ENCODE measurements at places on chromosomes 4 and X.

GRCh38 chr4:4339504-4340085 is 47.3 kb upstream of the NSG1 start:
- DNase-seq, result no peak

DNA sequence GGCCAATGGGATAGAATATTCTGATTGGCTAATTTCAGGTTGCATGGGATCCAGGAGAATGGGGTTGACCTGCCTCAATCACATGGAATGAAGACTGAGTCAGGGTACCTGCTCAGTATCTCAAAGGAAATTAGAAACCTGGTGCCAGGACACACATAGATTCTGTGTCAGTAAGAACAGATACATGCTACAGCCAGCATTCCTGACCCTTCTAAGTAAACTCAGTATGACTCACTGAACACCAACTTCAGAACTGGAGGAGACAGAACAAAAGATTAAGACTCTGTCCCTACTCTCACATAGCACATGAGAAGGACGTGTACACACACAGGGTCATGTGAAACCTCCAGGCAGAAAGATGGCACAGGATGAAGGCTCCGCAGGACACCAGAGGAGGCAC is 54.5 kb downstream of the FAM184B start:
- DNase-seq, result no peak

- no peak for DNase-seq
Observed at GRCh38 chrX:19440713-19441112, 74.6 kb downstream of the MAP3K15 start.

- no peak for DNase-seq
Observed at GRCh38 chr4:188305690-188306089, 166.4 kb downstream of the TRIML1 start.

DNA sequence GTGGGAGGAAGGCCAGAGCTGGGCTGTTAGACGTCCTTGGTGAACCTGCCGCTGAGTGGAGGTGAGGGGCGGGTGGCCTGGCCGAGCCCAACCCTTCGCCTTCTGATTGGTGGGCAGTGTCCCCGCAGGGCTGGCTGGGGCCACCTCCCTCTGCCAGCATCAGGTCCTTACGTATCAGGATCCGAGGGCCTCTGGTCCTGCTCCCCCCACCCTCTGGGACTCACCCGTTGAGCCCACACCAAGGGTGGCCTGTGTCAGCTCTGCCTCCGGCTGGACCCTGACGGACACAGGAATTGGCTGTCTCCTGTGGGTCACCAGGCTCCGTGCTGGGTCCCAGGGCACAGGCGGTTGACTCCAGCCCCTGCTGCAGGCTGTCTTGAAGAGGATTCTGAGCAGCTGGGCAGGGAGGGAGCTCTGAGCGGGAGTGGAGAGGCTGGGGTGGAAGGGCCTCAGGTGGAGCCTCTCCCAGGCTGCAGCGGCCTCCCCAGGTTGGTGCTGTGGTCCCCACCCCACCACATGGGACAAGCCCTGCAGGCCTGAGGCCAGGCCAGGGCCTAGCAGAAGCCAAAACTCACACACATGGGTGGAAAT is 58.4 kb upstream of the NKX1-1 start:
- no peak for DNase-seq

- DNase-seq, result no peak
Observed at GRCh38 chrX:153642051-153642654, 4.8 kb upstream of the DUSP9 start.

GRCh38 chr4:173529477-173530325 is at the start of gene HAND2:
TSS of gene HAND2 (minus strand) at chr4:173530229. CDS start at chr4:173529289, 940 bp downstream.
- no peak for DNase-seq

DNA sequence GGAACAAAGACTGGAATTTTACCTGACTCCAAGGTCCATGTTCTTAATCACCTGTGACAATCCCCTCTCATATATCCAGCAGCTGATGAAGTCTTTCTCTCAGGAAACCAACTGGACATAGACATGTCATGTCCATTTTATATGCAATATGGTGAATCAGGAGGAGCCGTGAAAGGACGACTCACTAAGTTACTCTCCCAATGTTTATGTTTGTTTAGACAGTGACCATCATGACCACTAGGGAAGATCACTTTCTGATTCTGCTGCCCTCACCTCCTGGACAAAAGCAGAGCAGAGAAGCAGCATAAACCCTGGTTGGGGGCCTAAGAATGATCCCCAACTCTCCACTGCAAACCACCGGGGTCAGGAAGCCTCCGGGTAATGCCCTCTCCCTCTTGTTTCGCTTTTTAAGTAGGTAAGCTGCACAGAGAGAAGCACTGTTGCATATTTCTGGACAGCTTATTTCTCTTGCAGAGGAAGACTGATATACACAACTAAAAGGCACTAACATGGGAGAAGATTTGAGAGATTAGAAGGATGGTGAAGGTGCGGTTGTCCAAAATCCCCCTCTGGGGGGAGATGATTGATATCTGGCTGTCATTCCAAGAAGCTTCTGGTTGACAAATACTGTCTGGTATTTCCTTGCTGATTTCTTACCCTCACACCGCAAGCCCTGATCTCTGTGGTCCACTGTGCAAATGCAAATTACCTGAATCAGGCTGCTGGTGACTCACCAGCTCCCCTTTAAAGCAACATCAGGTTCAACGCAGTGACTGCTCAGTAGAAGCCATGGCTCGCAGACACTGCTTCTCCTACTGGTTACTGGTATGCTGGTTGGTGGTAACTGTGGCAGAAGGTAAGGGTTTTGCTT is at the start of gene ODAPH:
Gene ODAPH (plus strand): TSS at position 773 of the 871 bp plus-strand sequence. CDS start 17 bp downstream, at position 790.
- peak; percentile 1 for DNase-seq

GRCh38 chr4:99104153-99104552 is 15.6 kb upstream of the ADH5 start:
- DNase-seq, result no peak

- no peak for DNase-seq
Observed at GRCh38 chr4:105686571-105686970, 21.9 kb downstream of the INTS12 start.

DNA sequence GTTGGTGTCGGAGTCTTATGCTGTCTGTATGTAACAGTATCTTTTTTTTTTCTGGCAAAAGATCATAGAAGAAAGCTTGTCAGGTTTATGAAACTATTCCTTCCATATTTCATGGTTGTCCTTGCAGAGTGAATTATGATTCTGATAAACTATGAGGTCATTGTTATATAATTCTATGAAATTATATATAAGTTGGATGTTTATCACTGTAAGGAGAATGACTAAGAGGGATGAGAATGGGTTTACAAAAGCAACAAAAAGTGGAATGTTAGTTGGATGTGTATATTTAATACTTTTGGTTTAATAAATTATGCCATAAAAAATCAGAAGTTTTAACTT is 43.1 kb downstream of the RAPGEF2 start:
- DNase-seq, result no peak

DNA sequence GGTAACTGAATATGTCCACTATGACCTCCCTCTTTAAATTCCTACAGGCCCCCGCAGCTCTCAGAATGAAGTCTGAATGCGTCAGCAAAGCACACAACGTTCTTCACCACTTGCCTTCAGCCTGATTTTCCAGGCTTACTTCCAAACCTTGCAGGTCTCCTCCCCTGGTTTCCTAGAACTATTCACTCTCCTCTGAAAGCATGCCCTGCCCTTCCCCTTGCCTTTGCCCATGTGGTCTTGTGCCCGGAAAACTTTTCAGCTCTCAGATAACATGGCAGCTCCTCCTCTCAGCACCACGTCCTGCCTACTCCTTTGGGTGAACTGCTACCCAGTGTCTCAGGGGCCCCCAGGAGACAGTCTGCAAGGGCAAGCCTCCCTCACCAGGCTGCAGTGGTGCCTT is 268.5 kb upstream of the LDB2 start:
- no peak for DNase-seq

DNA sequence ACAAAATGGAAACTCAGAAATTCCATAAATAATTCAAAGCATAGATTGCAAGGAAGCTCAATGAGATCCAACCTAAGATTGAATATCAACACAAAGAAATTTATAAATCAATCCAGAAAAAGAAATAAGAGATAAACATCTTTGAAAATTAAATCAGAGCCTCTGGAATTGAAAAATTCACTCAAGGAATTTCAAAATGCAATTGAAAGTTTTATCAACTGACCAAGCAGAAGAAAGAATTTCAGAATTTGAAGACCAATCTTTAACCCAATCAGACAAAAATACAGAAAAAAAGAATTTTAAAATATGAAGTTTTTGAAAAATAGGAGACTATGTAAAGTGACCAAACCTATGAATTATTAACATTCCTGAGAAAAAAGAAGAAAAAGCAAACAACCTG is 134.1 kb downstream of the GASK1B start:
- no peak for DNase-seq

- DNase-seq, result no peak
Observed at GRCh38 chrX:46209768-46210167, 335.5 kb downstream of the ZNF674 start.

- DNase-seq, result no peak
Observed at GRCh38 chrX:154526901-154527675, 11.1 kb upstream of the FAM3A start.

GRCh38 chrX:109629310-109629709 is 4.3 kb upstream of the KCNE5 start:
- no peak for DNase-seq

DNA sequence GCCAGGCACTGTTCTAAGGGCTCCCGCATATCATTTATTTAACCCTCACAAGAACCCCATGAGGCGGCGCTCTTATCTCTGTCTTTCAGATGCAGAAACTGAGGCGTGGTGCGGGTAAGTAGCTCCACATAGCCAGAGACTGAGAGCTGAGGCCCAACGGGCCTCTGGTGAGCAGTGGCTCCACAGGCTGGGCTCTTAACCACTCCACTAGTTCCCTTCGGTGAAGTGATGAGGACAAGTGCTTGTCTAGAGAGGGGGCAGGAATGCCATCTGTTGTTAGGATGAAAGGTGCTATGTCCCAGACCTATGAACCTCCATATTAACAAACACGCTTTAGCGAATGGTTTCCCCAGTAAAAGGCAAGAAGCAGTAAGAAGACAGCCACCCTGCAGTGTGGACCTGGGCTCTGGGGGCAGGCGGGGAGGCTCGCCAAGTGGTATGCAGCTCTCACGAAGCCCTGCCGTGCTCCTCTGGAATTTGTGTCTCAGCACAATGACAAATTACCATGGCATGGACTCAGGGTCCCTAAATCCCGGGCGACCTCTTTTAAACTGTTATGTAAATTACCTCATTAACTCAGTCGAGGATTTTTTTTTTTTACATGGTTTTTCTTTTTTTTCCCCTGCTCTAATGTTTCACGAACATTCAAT is 20.9 kb upstream of the S100G start:
- DNase-seq, result no peak

DNA sequence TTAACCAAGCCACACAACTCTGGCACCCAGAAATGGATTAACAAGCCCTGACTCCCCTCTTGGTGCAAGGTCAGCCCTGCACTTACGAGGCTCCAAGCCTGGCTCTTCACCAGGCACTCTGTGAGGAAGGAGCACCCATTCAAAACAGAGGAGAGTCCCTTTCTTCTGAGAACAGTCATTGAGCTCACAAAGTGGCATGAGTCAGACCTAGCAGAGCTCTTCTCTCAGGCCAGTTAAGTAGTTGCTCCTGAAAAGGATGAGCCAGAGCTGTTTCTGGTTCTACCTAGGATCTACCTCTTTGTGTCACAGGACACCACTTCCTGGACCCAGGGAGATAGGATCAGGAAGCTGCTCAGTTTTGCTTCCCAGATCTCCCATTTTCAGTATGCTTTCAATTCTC is 48.2 kb downstream of the EVC2 start:
- DNase-seq, result no peak

GRCh38 chr4:5992828-5993321 is 25.4 kb downstream of the C4orf50 start:
- no peak for DNase-seq

DNA sequence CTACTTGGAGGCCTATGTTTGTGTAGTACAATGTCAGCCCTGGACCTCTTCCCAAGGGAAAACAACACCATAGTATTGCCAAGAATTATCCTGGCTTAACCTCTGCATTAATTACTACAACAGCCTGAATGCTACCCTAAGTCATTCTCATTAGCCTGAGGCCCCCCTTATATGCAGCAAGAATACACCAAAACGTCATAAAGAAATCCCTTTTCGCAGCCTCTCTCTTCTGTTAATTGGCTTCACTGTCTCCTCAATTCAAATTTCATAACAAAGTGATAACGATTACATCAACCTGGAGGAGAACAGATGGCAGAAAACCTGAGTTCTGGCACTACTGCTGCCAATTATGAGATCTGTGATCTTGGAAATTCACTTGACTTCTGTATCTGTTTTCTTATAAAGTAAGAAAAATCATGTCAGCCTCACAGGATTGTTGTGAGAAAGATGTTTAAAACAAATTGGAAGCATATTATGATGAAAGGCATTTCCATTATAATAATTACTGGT is 1663.1 kb downstream of the STIM2 start:
- no peak for DNase-seq

- DNase-seq, result no peak
Observed at GRCh38 chr4:23312686-23313085, 577.2 kb downstream of the PPARGC1A start.

GRCh38 chr4:94603170-94603747 is 151.5 kb downstream of the PDLIM5 start:
- DNase-seq, result no peak

DNA sequence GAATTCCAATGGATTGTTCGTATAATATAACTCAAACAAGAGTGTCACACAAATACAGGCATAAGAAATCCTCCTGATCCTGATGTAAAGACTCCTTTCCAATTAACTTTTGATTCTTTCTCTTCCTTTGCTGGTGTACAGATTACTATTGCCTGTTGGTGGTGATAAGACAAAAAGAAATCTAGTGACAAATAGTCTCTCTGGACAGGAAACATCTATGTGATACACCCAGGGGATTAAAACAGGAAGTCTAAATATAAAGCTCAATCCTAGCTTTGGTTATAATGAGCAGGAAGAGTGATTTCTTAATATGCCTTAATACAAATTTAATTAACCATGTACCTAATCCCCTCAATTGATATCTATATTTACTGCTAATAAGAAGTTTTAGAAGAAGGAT is 45.1 kb downstream of the ARHGEF6 start:
- no peak for DNase-seq

- DNase-seq, result no peak
Observed at GRCh38 chrX:34909151-34909550, 33.4 kb upstream of the FAM47B start.

GRCh38 chrX:136275553-136275952 is 24.4 kb upstream of the MAP7D3 start:
- no peak for DNase-seq

- DNase-seq, result no peak
Observed at GRCh38 chr4:70120323-70120722, 33.7 kb upstream of the PRR27 start.

- DNase-seq, result no peak
Observed at GRCh38 chr4:26330946-26331345, 10.1 kb downstream of the RBPJ start.

GRCh38 chr4:185969657-185970056 is 99.3 kb upstream of the TLR3 start:
- no peak for DNase-seq

DNA sequence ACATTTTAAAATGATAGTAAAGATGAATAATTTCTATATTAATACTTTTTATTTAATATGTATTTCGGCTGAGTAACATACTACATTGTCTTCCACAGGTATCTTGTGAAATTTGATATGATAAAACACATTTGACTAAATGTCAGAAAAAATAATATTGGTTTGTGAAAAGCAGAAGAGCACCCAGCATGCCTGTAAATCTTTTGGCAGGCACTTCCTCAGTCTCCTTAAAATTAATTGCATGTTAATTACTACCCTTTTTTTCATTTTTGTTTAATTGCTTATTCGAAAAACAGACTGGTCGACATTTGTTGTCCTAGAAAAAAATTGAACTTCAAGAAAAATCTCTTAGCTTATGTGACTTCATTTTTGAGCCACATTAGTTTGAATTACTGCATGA is 40.6 kb downstream of the CLCN3 start:
- DNase-seq, result no peak

GRCh38 chrX:41394293-41394692 is 52.9 kb upstream of the NYX start:
- no peak for DNase-seq
